CD8-positive, alpha-beta memory T cell (primary cell): ENCODE measurements at places on chromosomes 13 and 19.
A peak's percentile ranks its signal among the peaks of the same experiment; 100 is the strongest.

DNA sequence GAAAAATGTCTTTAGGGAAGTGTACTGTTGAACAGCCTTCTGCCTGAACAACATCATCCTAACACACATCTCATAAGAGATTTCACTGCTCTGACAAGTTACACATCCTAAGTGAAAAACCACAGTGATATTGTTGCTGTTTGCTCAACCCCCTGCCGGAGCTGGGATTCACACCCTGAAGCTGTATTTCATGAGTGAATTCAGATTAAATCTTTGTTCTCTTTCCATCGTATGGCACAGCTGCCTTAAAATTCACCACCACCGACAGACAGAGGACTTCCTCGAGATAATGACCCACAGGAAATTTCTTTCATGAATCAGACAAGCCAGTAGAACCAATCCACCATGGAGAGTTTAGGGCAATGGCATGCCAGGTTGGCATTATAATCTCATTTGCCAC, 280.8 kb downstream of the DCT start:
- no peak for DNase-seq

DNA sequence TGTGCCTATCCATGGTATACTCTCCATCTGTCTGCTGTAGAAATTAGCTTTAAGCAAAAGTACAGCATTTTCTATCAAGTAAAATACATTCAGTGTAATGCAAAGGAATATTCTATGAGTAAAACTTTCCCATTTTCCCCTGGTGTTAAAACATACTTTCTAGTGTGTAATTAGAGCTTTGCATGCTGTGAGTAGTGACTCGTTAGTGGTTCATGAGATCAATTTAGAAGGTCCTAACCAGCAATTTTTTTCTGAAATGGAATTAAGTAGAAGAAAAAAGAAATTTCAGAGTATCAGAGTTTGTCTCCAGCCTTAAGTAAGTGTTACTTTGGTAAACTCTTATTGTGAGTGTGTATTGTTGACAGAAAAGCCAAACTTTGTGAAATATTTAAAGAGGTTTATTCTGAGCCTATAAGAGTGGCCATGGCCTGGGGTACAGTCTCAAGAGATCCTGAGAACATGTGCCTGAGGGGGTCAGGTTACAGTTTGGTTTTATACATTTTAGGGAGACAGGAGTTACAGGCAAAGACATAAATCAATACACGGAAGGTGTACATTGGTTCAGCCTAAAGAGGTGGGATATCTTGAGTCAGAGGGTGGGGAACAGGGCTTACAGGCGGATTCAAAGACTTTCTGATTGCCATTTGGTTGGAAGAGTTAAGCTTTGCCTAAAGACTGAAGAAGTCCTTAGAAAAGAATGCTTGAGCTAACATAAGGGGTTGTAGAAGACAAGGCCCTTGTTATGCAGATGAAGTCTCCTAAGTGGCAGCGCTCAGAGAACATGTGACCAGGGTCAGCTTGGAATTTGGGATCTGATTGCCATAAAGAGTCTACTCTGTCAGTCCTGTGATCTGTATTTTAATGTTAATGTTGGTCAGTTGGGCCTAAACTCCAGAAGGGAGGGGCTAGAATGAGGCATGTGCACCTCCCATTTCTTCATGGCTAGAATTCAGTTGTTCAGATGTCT, 25.5 kb downstream of the FAM187B start:
- DNase-seq: no peak

GRCh38 chr13:99686944-99687411, 185.7 kb downstream of the TM9SF2 start:
- DNase-seq: no peak

DNA sequence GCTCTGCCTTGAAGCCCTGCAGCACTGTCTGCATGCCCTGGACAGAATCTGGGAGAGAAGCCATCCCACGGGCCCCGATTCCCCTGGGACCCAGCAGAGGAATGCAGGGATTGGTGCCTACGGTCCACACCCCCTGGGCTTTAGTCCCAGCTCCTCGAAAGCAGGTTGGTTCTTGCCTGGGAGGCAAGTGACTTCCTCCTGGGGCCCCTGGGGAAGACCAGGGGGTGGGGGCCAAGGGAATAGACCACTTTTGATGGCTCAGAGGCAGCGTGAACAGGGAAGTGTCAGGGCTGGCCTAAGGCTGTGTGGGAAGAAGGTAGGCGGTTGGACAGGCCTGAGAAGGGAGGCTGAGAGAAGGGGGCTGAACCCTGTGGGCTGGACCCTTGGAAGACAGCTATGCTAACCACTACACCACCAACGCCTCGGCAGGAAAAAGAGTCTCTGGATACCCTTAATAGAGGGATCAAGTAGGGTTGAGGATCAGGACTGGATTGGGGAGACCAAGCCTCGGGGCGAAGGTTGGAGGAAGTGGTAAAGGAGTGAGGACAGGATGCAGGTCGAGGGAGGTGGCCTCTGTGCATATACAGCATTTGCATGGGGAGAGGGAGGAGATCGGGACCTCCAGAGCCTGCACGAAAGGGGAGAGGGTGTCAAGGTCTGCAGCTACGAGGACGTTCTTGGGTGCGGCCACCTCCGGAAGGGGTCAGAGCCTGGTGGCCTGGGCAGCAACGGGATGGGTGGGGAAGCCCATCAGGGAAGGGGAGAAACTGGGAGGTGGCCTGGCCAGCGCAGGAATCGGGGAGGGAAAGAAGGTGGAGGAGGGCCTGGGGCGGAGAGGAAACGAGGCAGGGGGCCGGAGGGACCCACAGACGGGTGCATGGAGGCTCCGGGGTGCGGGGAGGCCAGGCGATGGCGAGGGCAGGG, 709 bp downstream of the DPP9 start:
- no peak for DNase-seq

- DNase-seq: no peak
Observed at GRCh38 chr13:19772306-19772705, 10.4 kb downstream of the PSPC1 start.

DNA sequence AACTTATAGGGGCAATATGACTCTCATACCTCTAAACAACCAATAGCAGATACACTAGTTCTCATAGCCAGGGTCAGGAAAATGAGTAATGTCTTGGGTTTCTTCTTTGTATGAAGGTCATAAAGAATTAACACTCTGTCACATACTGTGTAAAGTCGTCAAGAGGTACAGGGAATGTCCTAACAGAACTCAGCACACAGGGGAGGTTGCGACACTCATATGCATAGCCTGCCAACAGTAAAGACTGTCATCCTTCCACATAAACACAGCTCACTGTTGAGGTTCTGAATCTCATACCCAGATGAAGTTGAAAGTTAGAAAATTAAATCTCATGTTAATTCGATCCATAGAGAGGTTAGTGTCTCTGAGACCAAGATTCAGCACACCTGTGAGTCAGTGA, 34.2 kb upstream of the ZNF254 start:
- no peak for DNase-seq

DNA sequence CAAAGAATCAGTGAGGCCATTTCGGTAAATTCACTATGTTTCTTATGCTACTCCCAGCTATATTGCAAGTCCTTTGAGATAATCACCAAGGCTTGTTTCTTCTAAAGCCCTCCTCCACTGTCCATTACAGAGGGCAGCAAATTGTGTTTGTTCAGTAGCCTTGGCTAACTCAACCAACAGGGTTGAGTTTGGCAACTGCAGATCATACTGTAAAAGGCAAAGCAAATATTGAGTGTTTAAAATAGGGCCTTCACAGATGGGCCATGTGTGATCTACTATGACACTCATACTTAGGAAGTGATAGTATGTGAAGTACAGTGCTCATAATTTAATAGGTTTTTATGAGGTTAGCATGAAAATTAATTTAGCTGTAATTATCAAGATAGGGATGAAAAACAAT, 171.3 kb downstream of the DACH1 start:
- no peak for DNase-seq

GRCh38 chr19:41328157-41328841, 18.3 kb downstream of the CCDC97 start:
- DNase-seq: no peak

- DNase-seq: peak; percentile 2
Observed at GRCh38 chr13:113052206-113052605, 53.4 kb upstream of the F7 start.

- no peak for DNase-seq
Observed at GRCh38 chr19:17641181-17641580, 47.0 kb downstream of the UNC13A start.

- peak; percentile 66 for DNase-seq
Observed at GRCh38 chr19:18251587-18252369, 22.5 kb downstream of the IQCN start.

GRCh38 chr19:50427997-50428425, 4.7 kb upstream of the MYBPC2 start:
- DNase-seq: no peak

GRCh38 chr19:1001538-1002166, 1.4 kb downstream of the GRIN3B start:
- peak; percentile 77 for DNase-seq

DNA sequence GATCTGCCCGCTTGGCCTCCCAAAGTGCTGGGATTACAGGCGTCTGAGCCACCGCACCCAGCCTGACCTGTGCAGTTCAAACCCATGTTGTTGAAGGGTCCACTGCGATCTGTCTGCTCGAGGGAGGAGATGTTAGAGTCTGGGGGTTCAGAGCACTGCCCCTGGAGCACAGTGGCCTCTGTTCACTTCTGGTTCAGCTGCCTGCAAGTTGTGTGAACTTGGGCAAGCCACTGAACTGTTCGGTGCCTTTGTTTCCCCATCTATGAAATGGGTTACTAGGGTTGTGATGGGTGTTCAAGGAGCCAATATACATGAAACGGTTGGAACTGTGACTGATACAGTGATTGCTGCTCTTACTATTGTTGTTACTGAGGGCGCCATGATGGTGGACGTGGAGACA, 1.7 kb downstream of the PLIN5 start:
- DNase-seq: no peak

DNA sequence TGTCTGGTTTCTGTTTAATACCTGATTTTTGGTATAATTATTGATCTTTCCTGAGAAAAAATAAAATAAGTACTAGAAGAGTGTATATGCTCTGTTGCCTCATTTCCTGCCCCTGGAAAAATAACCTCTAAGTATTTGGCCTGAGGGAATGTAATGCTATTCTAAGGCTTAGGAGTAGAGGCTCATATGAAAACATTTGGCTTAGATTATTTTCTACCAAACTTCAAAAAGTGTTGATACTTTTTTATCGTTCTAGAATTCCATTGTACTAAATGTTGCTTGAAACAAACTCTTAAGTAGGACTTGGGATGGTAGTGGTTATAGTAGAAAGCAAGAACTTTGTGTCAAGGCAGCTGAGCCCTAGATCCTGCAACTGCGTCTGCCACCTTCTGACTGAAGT, 57.8 kb downstream of the COG3 start:
- no peak for DNase-seq

DNA sequence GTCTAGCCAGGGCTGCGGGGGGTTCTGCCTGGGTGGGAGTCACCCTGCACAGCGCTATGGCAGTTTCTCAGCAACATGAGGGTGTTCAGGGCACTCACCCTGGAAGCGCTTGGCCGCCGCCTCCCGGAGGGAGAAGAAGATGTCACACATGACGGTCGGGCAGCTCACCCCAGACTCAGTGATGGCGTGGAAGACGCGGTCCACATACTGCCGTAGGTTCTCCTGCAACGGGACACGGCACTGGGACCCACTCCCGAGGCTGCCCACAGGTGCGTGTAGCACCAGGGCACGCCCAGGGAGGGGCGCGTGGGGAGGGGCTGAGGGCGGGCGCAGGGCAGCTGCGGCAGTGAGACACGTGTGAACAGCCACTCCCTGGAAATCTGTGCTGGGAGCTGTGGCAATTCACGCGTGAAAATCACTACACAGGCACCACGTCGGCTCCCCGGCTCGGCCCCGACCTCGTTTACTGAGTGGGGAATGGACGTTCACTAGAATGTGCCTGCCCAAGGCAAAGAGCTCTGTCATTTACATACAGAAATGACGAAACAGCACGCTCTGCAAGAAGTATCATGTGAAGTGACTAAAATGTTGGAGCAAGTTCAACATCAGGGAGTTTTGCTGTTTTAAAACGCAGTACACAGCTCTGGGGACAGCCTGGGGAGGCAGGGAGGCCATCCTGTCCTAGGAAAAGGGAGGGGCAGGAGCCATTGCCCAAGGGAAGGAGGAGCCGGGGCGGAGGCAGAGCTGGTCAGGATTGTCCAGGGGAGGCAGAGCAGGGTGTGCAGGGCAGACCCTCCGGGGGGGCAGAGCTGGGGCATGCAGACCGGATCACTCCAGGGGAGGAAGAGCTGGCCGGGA, 41.5 kb upstream of the C13orf46 start:
- no peak for DNase-seq

DNA sequence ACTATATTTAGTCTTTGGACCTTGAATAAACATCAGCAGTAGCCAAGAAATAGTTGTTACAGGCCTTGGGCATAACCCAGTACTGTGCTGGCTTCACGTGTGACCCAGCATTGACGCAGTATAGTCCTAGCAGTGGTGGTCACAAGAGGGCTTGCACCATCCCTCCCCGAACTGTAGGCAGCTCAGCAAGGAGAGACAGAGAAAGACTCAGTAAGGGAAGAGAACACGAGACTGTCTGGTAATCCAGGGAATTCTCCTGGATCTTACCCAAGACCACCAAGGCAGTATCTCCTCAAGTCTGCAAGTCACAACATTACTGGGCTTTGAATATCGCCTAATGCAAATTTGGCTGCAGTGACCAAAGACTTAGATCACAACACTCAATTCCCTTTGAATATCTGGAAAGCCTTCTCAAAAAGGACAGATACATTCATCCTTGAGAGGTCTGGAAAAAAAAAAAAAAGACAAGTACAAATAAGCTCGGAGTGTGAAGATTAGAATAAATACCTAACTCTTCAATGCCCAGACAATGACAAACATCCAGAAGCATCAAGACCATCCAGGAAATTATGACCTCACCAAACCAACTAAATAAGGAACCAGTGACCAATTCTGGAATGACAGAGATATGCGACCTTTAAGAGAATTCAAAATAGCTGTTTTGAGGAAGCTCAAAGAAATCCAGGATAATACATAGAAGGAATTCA, 39.7 kb downstream of the CAB39L start:
- no peak for DNase-seq

DNA sequence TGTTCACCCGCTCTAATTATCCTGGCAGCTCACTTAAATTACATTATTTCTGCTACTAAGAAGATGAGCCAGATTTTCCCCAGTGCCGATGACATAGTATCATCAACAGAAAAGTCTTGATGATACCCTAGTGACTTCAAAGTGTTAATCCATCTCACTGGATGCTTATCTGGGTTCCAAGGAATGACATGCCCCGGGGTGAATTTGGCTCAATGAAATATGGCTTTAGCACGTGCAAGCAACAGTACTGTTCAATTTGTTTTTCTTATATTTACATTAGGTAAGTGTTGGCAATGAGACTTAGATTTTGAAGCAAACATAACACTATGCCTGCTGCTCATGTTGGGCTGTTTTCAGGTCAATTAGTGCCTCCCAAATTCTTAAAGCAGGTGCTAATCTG, 548.2 kb upstream of the SLITRK1 start:
- DNase-seq: no peak

- DNase-seq: no peak
Observed at GRCh38 chr19:23882493-23882892, 32.2 kb upstream of the ZNF726 start.

GRCh38 chr19:10690341-10690781, 10.9 kb upstream of the QTRT1 start:
- no peak for DNase-seq

GRCh38 chr13:32009362-32009761, 22.2 kb upstream of the FRY start:
- no peak for DNase-seq
